Suprapubic skin (tissue), 4 donors: ENCODE measurements at places on chromosomes 1 and 21. TPM values are rescaled to one million over a fixed set of nuclear protein-coding genes. Genes with fewer than 3 reads are reported as not detected.

The PDC gene
- not detected for total RNA-seq

The SLC45A3 gene
- total RNA-seq, result 3.3 TPM

The SPAG17 gene
- total RNA-seq, result 2.3 TPM

The OR2AK2 gene
- total RNA-seq, result not detected

The SON gene
- 417 TPM for total RNA-seq

The SNRNP40 gene
- total RNA-seq, result 65.5 TPM

The PBX1 gene
- total RNA-seq, result 14.4 TPM

The NPR1 gene
- total RNA-seq, result 19.2 TPM

The DFFA gene
- total RNA-seq, result 21.3 TPM

The HES5 gene
- 12.0 TPM for total RNA-seq

The LCE1B gene
- total RNA-seq, result 178 TPM

The LENEP gene
- 3.0 TPM for total RNA-seq

The KCNE2 gene
- total RNA-seq, result not detected

The SH2D1B gene
- not detected for total RNA-seq

The PADI4 gene
- total RNA-seq, result 0.73 TPM

The BARHL2 gene
- total RNA-seq, result not detected

The C1orf21 gene
- 81.4 TPM for total RNA-seq

The TTC4 gene
- 16.7 TPM for total RNA-seq

The EFNA3 gene
- total RNA-seq, result 28.8 TPM

The DISC1 gene
- total RNA-seq, result 6.2 TPM

The F5 gene
- 5.8 TPM for total RNA-seq

The RXRG gene
- total RNA-seq, result 0.72 TPM

The ITGB3BP gene
- total RNA-seq, result 16.0 TPM

The MNDA gene
- total RNA-seq, result 3.4 TPM

The SCMH1 gene
- total RNA-seq, result 18.5 TPM

The NOS1AP gene
- 3.0 TPM for total RNA-seq

The LCE6A gene
- 3.0 TPM for total RNA-seq

The CDC42SE1 gene
- total RNA-seq, result 116 TPM

The ABCA4 gene
- total RNA-seq, result 4.3 TPM

The ARMH1 gene
- 1.4 TPM for total RNA-seq

The CD34 gene
- total RNA-seq, result 11.1 TPM

The KPRP gene
- total RNA-seq, result 136 TPM

The SLC2A5 gene
- 3.3 TPM for total RNA-seq

The AXDND1 gene
- total RNA-seq, result not detected

The AGRN gene
- 61.1 TPM for total RNA-seq

The BNIPL gene
- 278 TPM for total RNA-seq

The MAP10 gene
- 1.0 TPM for total RNA-seq

The PLA2G2F gene
- total RNA-seq, result 14.7 TPM

The CFHR2 gene
- not detected for total RNA-seq

The RPE65 gene
- not detected for total RNA-seq

The CELA2B gene
- not detected for total RNA-seq

The DISP3 gene
- not detected for total RNA-seq

The LCE1C gene
- 1,127 TPM for total RNA-seq

The EPHB2 gene
- total RNA-seq, result 4.0 TPM

The RIPK4 gene
- 59.5 TPM for total RNA-seq

The GUK1 gene
- 442 TPM for total RNA-seq

The SLAMF6 gene
- not detected for total RNA-seq

The ADGRL4 gene
- total RNA-seq, result 2.8 TPM

The FMO4 gene
- 3.1 TPM for total RNA-seq

The SPRR2G gene
- total RNA-seq, result 6.8 TPM

The RALGPS2 gene
- total RNA-seq, result 16.3 TPM

The AGO3 gene
- total RNA-seq, result 21.2 TPM

The ZNF683 gene
- total RNA-seq, result not detected
